CD4-positive, alpha-beta T cell treated with Interleukin-17A for 1 hour (primary cell): ENCODE measurements at places on chromosomes 2 and 18.

DNA sequence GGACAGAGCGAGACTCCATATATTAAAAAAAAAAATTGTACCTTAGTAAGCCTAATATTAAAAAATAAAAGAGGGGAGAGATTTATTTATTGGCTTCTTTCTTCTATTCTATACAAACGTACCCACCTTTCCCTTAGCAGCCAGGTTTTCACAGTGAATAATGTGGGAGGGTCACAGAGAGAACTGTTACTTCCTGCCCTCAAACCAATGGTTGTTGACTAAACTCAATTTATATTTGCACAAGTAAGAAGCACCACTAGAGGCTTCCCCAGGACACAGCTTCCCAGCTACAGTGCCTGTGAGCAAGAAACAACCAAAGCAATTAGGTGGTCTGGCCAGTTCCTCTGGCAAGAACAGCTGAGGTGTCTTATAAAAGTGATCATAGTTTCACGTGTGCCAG lies 28.9 kb upstream of the GALR1 start:
- DNase-seq = peak; percentile 15

DNA sequence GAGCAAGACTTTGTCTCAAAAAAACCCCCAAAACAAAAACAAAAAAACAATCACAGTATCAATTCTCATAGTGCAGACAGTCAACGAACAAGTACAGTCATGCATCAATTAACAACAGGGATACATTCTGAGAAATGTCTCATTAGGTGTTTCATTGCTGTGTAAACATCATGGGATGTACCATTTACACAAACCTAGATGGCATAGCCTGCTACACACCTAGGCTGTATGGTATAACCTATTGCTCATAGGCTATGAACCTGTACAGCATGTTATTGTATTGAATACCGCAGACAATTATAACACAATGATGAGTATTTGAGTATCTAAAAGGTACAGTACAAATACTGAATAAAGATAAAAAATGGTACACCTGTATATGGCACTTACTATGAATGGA lies 67.8 kb upstream of the LMAN1 start:
- no peak for DNase-seq

GRCh38 chr2:6855860-6856547 lies 9.7 kb downstream of the CMPK2 start:
- DNase-seq = no peak

GRCh38 chr18:75226286-75226955 lies 15.8 kb downstream of the TSHZ1 start:
- no peak for DNase-seq

DNA sequence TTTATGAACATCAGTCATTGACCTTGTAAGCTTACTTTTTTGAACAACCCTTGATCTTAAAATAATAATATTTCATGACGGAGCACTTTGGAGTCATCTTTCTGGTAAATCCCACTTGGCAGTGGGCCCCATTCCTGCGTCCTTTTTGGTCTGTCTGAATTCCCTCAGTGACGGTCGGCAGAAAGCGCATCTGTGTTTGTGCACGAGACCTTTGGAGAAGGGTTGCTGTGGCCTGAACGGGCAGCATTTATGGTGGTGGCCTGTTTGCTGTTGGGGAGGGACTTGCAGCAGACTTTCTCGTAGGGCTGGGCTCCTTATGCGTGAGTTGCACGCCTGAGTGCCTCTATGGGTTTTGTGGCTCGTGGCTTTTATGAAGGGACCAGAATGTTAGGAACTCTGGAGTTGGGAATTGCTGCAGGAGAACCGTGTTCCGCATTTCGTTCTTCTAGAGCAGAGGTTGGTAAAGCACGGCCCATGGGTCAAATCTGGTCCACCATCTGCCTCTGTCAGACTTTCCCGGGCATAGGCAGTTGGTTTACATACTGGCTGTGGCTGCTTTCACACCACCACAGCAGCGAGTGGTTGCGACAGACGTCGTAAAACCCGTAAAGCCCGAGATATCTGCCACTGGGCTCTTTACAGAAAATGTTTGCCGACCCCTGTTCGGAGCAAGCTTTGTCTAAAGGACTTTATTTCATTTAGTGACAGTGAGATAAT lies 30.8 kb downstream of the LPIN1 start:
- DNase-seq = no peak
